CD4-positive, alpha-beta T cell treated with Interleukin-2 at 100 ng/mL for 4 hours (primary cell): ENCODE measurements at places on chromosomes 2 and 18.
A peak's percentile ranks its signal among the peaks of the same experiment; 100 is the strongest.

GRCh38 chr2:110860630-110861029 is 128.3 kb downstream of the ACOXL start:
- DNase-seq: no peak

GRCh38 chr2:190530248-190530900 is 4.1 kb downstream of the NEMP2 start:
- peak; percentile 13 for DNase-seq

GRCh38 chr2:237411683-237412423 is 2.1 kb downstream of the COL6A3 start:
- DNase-seq: no peak

- no peak for DNase-seq
These were observed 376.2 kb downstream of the ZNF521 start for GRCh38 chr18:24975496-24976372.

- DNase-seq: peak; percentile 75
These were observed 4.4 kb downstream of the NFATC1 start for GRCh38 chr18:79400091-79400590.

DNA sequence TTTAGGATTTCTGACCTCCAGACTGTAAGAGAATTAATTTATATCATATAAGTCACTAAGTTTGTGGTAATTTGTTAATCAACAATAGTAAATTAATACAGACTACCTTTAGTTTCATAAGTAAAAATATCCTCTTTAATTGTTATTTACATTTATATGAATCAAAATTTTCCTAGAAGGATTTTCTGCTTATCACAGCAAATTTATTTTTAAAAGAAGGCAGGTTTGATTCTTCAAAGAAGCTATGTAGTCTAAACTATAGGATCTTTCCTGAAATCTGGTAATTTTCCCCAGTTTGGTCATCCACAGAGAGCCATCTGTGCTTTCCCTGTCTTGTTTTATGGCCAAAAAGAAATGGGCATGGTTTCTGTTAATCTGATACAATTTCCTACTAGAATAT is 13.1 kb upstream of the VRK2 start:
- DNase-seq: no peak

DNA sequence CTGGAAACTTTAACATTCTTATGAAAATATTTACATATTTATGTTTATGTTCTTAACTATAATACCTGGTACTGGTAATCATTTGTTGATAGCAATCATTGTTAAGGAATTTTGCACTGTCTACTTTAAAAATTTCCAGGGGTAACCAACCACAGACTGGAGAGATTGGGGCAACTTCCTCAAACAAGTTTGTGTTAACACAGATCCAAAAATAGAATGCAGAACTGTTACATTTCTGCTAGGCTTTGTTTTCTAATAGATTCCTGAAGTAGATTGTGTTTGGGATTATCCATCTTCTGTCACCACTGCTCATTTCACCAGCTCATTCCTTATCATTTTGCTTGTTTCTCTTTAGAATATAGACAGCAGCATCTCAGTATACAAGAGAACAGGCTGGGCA is 23.7 kb downstream of the RNF125 start:
- no peak for DNase-seq

DNA sequence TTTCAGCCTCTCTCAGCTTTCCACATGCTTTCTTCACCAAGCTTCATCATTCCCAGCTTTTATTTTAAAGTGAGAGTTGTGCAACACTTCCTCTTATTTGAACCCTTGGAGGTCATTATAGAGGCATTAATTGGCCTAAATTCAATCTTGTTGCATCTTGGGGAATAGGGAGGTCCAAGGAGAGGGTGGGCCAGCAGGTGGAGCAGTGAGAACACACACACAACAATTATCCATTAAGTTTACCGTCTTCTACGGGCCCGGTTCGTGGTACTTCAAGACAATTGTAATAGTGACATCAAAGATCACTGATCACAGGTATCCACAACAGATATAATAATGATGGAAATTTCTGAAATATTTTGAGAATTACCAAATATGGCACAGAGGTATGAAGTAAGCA is 457.2 kb upstream of the SMIM21 start:
- DNase-seq: no peak

- no peak for DNase-seq
These were observed 11.1 kb upstream of the NT5DC4 start for GRCh38 chr2:112709703-112710102.

GRCh38 chr18:68714366-68714711 is 569 bp downstream of the TMX3 start:
- DNase-seq: peak; percentile 7

GRCh38 chr2:46954951-46955571 is 39.5 kb upstream of the MCFD2 start:
- DNase-seq: no peak

- DNase-seq: no peak
These were observed 54.4 kb downstream of the TGFA start for GRCh38 chr2:70499253-70499652.

GRCh38 chr18:46591783-46592391 is 65.1 kb downstream of the LOXHD1 start:
- no peak for DNase-seq

DNA sequence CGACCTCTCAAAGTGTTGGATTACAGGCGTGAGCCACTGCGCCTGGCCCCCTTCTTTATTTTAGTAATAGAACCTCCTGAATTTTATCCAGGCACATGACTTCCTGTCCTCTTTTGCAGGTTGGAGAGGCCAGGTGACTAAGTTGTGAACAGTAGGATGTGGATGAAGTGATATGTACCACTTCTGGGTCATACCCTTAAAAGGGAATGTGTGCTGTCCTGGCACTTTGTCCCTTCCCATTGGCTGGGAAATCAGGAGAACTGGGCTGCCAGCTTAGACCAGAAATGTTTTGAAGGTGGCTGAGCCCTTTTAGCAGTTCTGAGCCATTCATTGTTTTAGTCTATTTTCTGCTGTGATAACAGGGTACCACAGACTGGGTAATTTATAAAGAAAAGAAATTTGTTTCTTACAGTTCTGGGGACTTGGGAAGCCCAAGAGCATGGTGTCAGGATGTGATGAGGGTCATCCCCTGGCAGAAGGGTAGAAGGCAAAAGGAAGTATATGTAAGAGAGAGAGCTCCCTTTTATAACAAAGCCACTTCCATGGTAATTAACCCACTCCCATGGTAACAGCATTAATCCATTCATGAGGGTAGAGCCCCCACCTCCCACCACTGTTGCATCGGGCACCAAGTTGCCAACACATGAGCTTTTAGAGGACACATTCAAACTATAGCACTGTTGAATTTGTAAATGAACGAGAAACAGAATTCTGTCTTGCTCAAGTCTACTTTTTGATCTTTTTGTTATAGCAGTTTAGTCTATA is 79.1 kb downstream of the TTC27 start:
- no peak for DNase-seq

- peak; percentile 47 for DNase-seq
These were observed 59.1 kb downstream of the ZEB2 start for GRCh38 chr2:144460727-144461307.

GRCh38 chr2:55887901-55888624 is 35.5 kb downstream of the EFEMP1 start:
- DNase-seq: no peak

DNA sequence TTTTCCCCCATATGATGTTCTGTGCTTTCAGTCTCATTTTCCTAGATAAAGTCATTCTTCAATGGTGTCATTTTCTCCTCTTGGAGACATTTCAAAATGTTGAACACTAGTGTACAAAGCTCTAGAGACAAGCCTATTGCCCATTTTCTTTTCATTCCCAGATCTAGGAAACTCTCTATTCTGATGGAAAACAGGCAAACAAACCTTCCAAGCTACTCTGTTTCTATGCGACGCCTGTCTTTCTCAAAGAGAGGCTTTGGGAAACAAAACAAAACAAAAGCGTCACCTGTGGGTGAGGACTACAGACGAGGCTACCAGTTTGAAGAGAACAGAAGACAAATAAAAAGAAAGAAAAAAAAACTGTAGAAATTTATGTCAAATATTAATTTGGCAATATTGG is 311.0 kb downstream of the CBLN2 start:
- DNase-seq: no peak

DNA sequence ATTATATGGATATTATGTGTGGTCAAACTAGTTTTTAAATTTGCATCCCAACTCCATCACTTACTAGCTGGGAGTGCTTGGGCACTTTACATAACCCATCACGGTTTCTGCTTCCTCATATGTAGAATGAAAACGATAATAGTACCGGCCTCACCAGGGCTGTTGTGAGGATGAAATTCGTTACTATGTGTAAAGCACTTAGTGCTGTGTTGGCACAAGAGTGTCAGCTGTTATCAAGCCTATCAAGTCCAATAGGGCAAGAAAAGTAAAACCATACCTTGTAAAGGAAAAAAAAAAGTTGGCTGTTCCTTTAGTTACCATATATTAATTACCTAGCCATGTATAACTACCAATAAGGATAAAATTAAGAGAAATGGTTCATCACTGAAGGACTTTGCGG is 65.4 kb downstream of the TET3 start:
- no peak for DNase-seq

DNA sequence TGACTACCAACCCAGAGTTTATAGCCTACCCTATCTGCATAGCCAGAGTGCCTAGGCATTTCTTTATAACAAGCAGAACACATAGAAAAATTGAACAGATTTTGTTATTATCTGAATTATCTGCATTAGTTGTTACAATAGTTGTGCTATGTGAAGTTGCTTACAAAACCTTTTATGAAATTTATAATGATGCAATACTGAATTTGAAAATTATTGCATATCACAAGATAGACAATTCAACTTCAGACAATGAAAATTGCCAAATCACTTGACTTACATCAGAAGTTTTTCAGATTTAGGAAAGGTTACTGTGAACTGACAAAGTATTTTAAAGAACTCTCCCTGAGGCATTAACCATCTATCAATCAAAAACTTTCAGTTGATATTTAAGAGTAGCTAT is 437.9 kb upstream of the PIK3C3 start:
- no peak for DNase-seq

- DNase-seq: no peak
These were observed 10.7 kb downstream of the EFEMP1 start for GRCh38 chr2:55912926-55913325.

DNA sequence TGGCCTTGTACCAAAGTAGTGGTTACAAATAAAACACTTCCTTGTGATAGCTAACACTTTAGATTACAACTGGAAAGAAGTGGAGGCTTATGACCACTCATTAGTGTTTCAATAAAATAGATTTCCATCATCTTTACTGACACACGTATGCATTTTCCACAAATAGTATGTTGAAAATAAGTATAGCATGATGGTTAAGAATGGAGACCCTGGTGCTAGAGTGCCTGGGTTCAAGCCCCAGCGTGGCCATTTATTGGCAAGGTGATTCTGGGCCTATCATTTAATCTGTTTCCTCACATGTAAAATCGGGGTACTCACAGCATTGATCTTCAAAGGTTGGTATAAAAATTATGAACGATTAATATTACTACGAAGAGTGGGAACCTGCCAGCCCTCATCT is 54.5 kb downstream of the RAPH1 start:
- DNase-seq: no peak

DNA sequence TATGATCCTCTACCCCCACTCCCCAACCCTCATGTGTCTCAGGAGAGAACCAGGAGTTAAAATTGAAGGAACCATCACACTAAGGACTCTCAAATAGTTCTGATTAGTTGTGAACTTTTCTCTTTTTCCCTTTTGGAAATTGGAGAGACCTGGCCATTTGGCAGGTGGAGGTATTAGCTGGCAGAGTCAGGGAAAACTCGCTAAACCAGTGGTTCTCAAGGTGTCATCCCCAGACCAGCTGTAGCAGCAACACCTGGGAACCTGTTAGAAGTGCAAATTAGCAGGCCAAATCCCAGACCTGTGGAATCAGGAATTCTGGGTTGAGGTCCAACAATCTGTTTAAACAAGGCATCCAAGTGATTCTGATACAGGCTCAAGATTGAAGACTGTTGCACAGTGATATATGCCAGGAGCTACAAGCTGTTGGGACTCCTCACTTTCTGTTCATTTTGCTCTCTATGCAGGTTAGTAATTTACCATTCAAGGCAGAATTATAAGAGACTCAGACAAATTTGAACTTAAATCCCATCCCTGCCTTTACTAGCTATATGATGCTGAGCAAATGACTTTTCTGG is 2.8 kb upstream of the TMEM131 start:
- no peak for DNase-seq
